Psoas muscle (tissue), 8 donors: ENCODE measurements at places on chromosomes 7 and 10.

- H3K4me1 ChIP-seq = peaks cover 43% of the 10 kb centered on the region
- no peak overlapping the region for H3K4me3 ChIP-seq
- H3K27ac ChIP-seq = peak overlapping the region; percentile 77
These were observed 50.4 kb downstream of the NRAP start for GRCh38 chr10:113613427-113613826.

DNA sequence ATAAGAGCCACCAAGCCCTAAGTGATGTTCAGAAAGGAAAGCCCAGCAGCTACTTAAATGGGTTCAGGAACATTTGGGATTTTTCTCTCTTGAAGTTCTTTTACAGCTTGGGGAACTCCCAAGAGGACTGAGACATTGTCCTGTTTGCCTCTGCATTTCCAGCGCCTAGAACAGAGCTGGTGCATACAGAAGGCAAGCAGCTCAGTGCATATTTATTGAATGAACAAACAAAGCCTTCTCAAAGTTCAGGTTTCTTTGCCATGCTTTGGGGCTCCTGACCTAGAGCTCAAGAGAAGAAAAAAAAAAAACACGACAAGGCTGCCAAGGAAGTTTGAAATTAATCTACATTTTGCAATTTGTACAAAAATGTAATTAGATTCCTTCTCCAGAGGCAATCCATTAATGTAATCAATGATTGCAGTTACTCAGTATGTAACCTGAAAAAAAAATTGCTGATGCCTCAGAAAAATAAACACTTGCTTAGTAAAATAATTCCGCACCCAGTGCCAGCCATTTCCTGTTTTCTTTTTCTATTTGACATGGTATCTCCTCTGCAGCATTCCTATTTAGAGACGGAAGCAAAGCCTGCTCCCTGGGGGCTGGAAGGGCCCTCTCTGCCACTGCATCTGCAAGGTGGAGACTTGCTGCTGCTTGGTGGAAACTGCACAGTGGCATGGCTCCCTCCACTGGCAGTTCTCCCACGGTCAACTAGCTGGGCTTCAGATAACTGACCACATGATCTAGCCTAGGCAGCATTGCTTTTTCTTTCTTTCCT lies 157.3 kb downstream of the TMEM178B start:
- H3K4me3 ChIP-seq = no peak overlapping the region
- no peaks in the 10 kb centered on the region for H3K27me3 ChIP-seq
- no peak overlapping the region for H3K27ac ChIP-seq
- H3K36me3 ChIP-seq = no peaks in the 10 kb centered on the region

DNA sequence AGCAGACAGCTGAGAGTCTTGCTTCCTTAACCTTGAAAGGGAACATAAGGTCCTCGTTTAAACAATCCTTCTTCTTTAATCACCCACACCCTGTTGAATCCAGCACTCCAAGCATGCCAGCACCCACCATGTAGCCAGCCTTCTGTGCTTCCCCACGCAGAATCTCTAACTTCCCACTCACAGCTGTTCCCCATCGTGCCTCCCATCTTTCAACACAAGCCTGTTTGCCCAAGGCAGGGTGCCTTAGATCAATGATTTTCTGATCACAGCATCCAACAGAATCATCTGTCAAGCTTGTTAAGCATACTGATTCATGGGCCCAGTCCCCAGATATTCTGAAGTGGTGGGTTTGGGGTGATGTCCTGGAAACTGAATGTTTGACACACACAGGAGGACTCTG lies 530.8 kb downstream of the SH2D4B start:
- H3K4me3 ChIP-seq = no peak overlapping the region
- H3K27ac ChIP-seq = no peak overlapping the region
- no peaks in the 10 kb centered on the region for H3K36me3 ChIP-seq
- DNase-seq = no peak
- H3K27me3 ChIP-seq = no peaks in the 10 kb centered on the region

DNA sequence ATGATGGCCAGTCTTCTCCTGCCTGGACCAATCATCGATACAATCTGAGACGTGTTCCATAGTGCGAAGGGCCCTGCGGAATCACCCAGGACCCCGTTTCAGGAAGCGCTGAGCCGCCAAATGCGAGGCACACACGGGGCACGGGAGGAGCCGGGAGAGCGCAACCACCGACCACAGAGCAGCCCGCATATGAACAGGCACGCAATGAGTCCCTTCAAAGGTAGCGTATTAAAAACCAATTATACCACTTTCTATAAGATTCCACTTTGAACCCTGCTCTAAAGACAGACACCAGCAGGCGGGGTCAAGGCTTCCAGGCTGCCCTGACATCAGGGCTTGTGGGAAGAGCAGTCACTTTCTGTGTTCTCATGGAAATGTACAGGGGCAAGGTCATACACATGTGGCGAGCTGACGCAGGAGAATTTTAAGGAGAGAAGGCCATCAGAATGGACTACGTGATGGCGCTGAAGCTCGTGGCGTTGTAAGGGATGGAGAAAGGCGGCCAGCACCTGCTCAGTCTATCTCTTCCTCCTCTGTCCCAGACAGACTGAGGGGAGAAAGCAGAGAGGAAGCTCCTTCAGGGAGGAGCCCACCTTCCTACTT lies 46.2 kb downstream of the AMZ1 start:
- H3K4me3 ChIP-seq = peak overlapping the region; percentile 31
- H3K27me3 ChIP-seq = no peaks in the 10 kb centered on the region
- DNase-seq = no peak
- H3K4me1 ChIP-seq = peaks cover 53% of the 10 kb centered on the region
- peak overlapping the region; percentile 84 for H3K27ac ChIP-seq
- H3K36me3 ChIP-seq = peaks cover 11% of the 10 kb centered on the region

- H3K4me1 ChIP-seq = peaks cover 49% of the 10 kb centered on the region
- H3K27me3 ChIP-seq = no peaks in the 10 kb centered on the region
- DNase-seq = no peak
- no peak overlapping the region for H3K4me3 ChIP-seq
These were observed 30.5 kb downstream of the NRP1 start for GRCh38 chr10:33303988-33304387.

DNA sequence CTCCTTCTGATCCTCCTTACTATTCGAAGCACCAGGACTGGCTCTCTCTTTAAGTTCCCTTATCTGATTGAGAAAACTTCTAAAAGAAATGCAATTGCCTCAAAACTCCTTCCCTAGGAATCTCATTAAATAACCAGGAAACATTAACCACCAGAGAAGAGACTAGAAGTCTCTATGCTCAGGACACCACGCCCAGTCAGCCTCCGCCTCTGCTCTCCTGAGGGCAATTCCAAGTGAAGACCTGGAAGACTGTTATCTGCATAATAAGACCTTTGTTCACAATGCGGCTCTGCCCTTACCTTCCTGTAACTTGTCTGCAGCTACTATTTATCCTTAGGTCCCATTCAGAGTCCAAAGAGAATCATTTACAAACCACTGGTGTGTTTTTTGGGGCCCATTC lies 78.8 kb downstream of the ELMO1 start:
- H3K4me3 ChIP-seq = no peak overlapping the region
- no peak for DNase-seq
- H3K36me3 ChIP-seq = no peaks in the 10 kb centered on the region
- peaks cover 4% of the 10 kb centered on the region for H3K27me3 ChIP-seq
- H3K4me1 ChIP-seq = no peaks in the 10 kb centered on the region
- H3K27ac ChIP-seq = no peak overlapping the region

DNA sequence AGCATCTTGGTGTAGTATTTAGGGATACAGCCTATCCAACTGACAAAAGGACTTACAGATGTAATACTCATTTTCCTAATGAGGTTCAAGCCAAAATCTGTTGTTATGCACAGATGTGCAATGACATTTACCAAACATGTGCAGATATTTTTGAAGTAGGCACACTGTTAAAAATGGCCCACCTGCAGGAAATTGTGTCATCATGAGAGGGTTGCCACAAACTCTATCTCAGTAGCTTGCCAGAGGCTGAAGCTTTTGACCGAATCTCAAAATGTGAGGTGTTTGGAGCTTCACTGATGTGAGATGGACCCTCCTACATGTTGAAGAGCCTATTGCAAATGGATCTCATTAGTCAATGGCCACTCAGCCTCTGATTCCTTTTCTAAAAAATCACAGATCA lies 89.7 kb upstream of the CSTF2T start:
- no peaks in the 10 kb centered on the region for H3K36me3 ChIP-seq
- DNase-seq = no peak
- H3K27me3 ChIP-seq = no peaks in the 10 kb centered on the region

GRCh38 chr10:28785018-28785417 lies 107.7 kb downstream of the BAMBI start:
- no peak overlapping the region for H3K27ac ChIP-seq
- DNase-seq = no peak

- no peaks in the 10 kb centered on the region for H3K36me3 ChIP-seq
- no peaks in the 10 kb centered on the region for H3K27me3 ChIP-seq
- H3K4me3 ChIP-seq = no peak overlapping the region
- H3K27ac ChIP-seq = no peak overlapping the region
- H3K4me1 ChIP-seq = no peaks in the 10 kb centered on the region
These were observed 506.6 kb upstream of the FOXK1 start for GRCh38 chr7:4175346-4175973.

- H3K27ac ChIP-seq = no peak overlapping the region
- H3K4me1 ChIP-seq = no peaks in the 10 kb centered on the region
- no peak overlapping the region for H3K4me3 ChIP-seq
- no peak for DNase-seq
- H3K27me3 ChIP-seq = no peaks in the 10 kb centered on the region
These were observed 159.6 kb upstream of the SLC26A5 start for GRCh38 chr7:103605640-103606039.
